ENCODE measurements at places on chromosomes 16 and 17.

DNA sequence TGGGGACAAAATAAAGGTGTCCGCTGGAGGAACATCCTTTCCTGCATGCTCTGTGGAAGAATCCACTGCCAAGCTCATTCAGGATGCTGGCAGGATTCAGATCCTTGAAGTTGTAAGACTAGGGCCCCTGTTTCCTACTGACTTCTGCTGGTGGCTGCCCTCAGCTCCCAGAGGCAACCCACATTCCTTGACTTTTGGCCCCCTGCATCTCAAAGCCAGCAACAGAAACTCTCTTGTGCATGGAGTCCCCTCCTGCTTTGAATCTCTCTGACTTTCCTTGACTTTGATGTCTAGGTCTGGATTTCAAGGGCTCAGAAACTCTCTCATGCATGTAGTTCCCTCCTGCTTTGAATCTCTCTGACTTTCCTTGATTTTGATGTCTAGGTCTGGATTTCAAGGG lies 461.5 kb downstream of the WWOX start:
- no peak for DNase-seq

GRCh38 chr17:81948635-81949378 lies 1.8 kb upstream of the MYADML2 start:
- DNase-seq: no peak

- DNase-seq: no peak
These were observed 186.5 kb downstream of the STX8 start for GRCh38 chr17:9389111-9389527.

GRCh38 chr16:74372369-74372768 lies 3.7 kb upstream of the NPIPB15 start:
- DNase-seq: peak; percentile 13

- DNase-seq: peak; percentile 90
These were observed 2.5 kb downstream of the P2RX1 start for GRCh38 chr17:3913531-3914311.

- peak; percentile 97 for DNase-seq
These were observed 1.0 kb upstream of the RHOT1 start for GRCh38 chr17:32141258-32141657.

- DNase-seq: peak; percentile 72
These were observed at the start of gene SLFN13 for GRCh38 chr17:35448214-35448898. Gene SLFN13, minus strand, starts transcription at chr17:35448766. Its CDS starts 3,086 bp downstream, at chr17:35445680.

- no peak for DNase-seq
These were observed 2.2 kb downstream of the TMEM235 start for GRCh38 chr17:78233678-78234077.

- DNase-seq: peak; percentile 59
These were observed at the start of gene CHMP6 for GRCh38 chr17:80991645-80992076. Gene CHMP6, plus strand, starts transcription at chr17:80991841. Its CDS starts 78 bp downstream, at chr17:80991919.

- DNase-seq: no peak
These were observed 251.4 kb upstream of the KIF2B start for GRCh38 chr17:53571342-53571741.

DNA sequence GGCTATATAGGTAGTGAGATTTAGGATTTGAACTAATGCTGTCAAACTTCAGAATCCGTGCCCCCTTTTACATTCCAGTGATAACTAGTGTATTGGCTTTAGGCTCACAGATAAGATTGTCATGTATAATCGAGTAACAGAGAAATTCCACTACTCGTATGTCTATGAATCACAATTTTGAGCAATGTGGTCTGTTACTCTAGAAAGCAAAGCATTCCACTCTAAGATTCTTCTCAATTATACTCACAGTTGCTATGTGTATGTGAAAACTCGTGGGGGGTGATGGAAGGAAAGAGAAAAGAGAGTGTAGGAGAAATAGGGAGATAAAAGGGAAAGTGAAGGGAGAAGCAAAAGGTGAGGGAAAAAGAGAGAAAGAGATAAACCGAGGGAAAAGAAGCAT lies 1175.1 kb upstream of the GOT2 start:
- DNase-seq: no peak

GRCh38 chr16:58938811-58939210 lies 204.7 kb upstream of the GOT2 start:
- no peak for DNase-seq

- DNase-seq: peak; percentile 82
These were observed 76.0 kb downstream of the WIPI1 start for GRCh38 chr17:68381076-68381900.

- DNase-seq: no peak
These were observed 74.5 kb upstream of the MYOCD start for GRCh38 chr17:12591021-12591735.

DNA sequence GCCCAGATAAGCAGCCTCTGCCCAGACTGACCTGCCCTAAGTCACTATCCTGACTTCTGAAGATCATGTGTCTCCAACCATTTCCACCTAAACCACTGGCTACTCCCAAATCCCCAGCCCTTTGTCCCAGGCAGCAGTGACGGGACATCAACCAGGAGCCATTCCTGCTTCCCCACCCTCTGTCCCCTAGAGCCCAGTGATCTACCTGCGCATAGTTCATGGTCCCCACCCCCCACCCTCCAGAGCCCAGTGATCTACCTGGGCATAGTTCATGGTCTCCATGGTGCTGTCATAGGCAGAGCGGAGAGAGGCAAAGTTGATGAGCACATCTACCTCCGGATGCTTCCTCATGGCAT lies 26.8 kb downstream of the ACLY start:
- DNase-seq: no peak

DNA sequence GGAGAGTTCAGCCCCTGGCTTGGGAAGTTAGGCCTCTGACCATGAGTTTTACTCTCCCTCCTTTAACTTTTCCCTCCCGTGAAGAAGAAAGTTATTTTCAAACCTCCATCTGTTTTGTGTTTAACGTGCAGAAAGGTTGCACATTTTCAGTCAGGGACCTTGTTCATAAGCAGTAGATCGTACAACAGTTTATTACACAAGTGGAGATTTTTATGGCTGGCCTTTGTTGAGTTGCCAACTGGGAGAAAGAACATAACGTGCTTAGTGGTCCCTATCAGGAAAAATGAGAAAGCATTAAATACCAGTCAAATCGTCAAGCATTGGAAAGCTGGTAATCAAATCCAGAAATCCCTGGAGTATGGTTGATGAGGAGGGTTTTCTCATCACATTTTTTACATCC lies 117.9 kb upstream of the MYOCD start:
- no peak for DNase-seq

- DNase-seq: no peak
These were observed 838 bp upstream of the TMEM97 start for GRCh38 chr17:28317966-28318758.

DNA sequence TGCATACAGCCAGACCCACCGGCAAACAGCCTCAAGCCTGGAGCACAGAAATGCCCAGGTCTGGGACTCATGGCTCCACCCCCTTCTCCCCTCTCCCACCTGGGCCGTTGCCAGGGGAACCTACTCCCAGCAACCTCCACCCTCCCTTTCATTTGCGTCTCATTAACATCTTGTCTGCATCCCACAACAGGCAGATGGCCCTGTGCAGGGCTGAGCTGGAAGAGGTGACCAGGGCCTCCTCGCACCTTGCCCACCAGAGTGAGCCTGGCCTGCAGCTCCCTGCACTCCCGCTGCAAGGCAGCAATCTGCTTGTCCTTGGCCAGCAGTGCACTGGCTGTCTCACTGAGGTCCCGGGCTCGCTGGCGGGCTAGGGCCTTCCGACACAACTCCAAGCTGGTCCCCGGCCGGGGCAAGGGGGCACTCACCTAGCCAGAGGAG lies 3.3 kb downstream of the TSPOAP1 start:
- DNase-seq: peak; percentile 5

- no peak for DNase-seq
These were observed 678.1 kb upstream of the GOT2 start for GRCh38 chr16:59411961-59412841.

DNA sequence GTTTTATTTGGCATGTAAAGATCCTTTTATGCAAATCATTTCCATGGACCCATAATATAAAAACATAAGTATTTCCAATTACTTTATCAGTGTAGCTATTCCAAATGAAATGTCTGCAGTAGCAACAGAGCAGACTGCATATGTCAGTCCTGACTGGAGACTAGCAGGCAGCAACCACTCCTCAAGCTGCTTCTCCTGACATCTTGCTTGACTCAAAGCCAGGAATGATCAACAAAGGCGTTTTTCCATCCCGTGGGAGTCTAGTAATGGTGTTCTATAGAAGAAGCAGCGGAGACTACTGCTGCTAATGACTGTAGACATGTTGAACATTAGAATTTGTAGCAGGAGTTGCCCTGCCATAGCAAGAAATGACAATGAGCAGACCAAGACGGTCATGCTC lies 73.2 kb upstream of the AKTIP start:
- DNase-seq: no peak

DNA sequence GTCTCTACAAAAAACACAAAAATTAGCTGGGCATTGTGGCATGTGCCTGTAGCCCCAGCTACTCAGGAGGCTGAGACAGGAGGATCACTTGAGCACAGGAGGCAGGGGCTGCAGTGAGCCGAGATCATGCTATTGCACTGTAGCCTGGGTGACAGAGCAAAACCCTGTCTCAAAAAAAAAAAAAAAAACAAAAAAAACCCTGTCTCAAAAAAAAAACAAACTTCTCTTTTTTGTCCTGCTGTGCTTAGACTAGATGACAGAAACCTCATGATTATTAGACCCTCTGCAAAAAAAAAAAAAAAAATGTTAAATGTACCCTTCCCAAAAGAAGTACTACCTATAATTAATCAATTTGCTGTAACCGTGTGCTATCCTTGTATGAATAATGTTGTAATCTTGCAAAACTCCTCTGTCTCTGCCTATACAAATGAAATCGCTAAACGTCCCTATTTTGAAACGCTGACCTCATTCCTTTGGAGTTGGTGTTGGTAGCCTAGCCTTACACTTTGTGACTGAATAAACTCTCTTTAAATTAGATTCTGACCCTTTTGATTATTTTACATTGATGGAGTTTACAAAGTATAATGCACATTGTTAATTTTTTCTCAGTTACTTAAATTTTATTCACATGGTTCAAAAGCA lies 13.6 kb upstream of the DHRS7B start:
- peak; percentile 25 for DNase-seq

DNA sequence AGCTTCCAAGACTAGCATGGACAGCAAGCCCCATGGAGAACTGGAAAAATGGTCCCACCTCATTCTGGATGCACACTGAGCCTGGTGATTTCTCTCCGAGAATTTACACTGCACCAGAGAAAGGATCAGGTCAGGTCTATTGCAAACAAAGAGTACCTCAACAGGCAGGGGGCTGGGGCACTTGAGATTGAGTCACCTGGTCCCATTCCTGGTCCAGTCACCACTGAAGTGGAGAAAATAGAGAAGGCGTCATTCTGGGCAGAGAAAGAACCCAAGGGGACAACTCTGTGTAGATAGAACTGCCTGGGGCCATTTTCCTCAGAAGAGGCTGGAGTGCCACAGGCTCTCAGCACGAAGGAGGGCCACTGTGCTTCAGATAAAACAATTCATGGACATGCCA lies 38.4 kb downstream of the CENPV start:
- no peak for DNase-seq

GRCh38 chr17:74430385-74430705 lies 1.5 kb upstream of the GPRC5C start:
- no peak for DNase-seq

DNA sequence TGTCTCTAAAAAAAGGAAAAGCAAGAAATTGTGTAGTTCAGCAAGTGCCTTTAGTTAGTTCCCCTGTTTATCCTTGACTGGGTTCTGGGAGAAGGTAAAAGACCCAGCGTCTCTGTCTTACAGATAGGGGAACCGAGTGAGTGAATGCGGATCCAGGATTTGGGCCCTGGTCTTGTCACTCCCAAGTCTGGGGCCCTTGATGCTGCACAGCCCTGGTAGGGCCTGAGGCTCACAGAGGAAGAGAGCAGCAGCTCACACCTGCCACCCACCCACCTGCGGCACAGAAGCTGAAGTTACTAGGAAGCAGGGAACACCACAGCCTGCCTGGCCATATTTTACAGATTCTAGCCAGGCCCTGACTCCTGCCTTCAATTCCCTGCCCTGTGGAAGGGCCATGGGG lies 22.2 kb downstream of the LASP1 start:
- no peak for DNase-seq

DNA sequence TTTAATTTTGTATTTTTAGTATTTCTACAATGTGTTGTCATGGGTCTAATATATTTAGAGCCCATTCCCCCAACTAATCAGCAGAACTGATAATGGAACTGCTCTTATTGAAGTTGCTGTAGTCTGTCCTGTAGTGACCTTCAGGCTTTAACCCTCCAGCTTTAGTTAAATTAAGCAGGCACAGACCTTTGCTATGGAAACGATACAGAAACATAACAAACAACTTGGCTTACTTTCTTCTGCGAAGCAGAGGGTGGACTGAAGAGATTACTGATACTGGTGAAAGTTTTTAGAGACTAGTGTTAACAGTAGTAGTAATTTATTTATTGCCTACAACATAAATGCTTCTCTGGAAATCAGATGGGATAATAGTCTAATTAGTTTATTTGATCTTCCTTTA lies 61.4 kb downstream of the NFATC3 start:
- DNase-seq: no peak

- no peak for DNase-seq
These were observed 98.6 kb downstream of the USP22 start for GRCh38 chr17:20944014-20944865.

DNA sequence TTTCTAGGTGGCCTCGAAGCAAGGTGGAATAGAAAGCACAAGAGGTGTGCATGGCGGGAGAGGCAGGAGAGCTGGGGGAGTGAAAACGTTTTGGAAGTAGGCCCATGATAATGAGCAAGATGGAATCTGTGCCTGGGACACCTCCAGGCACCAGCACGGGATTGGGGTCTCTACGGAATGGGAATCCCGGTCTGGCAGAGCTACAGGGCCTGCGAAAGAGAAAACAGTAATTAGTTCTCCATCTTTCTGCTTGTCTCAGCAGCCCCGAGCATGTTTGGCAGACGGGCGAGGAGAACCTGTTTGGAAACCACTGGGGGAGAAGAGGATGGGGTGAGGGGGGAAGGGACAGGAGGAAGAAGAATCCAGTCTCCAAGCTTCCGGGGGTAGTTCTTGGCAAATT lies 258.7 kb downstream of the SOX9 start:
- no peak for DNase-seq

GRCh38 chr16:2147981-2148671 lies at the start of gene RAB26:
Gene RAB26, plus strand, starts transcription at chr16:2148625. Its CDS starts 159 bp downstream, at chr16:2148784.
- no peak for DNase-seq

DNA sequence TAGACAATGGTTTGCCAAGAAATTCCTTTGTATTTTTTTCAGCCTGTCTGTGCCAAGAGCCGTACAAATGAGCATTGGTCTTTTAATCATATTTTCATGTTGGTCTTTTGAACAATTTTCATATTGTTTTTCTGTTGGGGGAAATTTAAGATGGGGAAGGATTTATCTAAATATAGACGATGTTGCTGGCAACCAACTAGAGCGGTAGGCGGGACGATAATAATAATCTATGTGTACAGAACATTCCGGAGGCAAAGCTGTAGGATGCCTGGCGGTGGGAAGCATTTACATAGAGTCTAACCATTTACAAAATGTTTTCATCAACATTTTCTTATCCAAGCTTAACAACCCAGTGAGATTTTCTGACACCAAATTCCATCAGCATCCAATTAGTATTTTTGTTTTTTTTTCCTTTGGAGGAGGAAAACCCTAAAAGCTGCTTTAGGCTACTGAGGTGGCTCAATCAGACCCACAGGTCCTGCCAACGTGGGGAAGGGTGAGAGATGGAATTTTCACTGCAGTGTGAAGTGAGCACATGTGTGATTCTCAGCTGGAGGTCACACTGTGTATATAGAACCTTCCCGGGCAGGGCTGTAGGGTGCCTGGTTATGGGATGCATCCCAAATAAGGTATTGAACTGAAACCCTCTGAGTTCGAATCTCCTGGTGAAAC lies 11.7 kb upstream of the SEC14L1 start:
- DNase-seq: no peak

- DNase-seq: no peak
These were observed 6.3 kb upstream of the ABCC1 start for GRCh38 chr16:15942931-15943690.

Data from CD14-positive monocyte (primary cell).